ENCODE measurements at places on chromosomes 11 and 22.

GRCh38 chr22:33806191-33806590, 114.1 kb downstream of the LARGE1 start:
- no peak for DNase-seq

GRCh38 chr11:120522021-120522420, 10.5 kb downstream of the GRIK4 start:
- DNase-seq: no peak

GRCh38 chr11:128174465-128175291, 412.7 kb downstream of the ETS1 start:
- DNase-seq: no peak

GRCh38 chr22:35894464-35894878, 134.2 kb downstream of the RBFOX2 start:
- DNase-seq: no peak

DNA sequence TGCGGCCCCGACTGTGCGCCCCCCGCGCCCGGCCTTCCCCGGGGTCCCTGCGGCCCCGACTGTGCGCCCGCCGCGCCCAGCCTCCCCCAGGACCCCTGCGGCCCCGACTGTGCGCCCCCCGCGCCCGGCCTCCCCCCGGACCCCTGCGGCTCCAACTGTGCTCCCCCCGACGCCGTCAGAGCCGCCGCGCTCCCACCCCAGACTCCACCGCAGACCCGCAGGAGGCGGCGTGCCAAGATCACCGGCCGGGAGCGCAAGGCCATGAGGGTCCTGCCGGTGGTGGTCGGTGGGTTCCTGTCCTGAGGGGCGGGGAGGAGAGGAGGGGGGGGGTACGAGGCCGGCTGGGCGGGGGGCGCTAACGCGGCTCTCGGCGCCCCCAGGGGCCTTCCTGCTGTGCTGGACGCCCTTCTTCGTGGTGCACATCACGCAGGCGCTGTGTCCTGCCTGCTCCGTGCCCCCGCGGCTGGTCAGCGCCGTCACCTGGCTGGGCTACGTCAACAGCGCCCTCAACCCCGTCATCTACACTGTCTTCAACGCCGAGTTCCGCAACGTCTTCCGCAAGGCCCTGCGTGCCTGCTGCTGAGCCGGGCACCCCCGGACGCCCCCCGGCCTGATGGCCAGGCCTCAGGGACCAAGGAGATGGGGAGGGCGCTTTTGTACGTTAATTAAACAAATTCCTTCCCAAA, 3.1 kb downstream of the DRD4 start:
- no peak for DNase-seq

DNA sequence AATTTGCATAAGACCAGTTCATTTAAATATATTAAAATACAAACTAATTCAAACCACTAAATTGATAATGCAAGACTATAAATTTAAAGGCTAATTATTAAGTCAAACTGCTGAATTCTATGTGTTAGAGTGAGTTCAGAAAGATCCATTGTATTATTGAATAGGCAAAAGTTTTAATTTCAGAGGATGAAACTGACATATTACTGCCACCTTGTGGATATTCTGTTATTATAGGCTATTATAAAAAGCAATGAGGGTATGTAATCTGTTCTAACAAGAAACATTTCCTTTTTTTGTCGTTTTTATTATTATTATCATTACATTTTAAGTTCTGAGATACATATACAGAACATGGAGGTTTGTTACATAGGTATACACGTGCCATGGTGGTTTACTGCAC, 20.9 kb upstream of the NAALAD2 start:
- DNase-seq: no peak

DNA sequence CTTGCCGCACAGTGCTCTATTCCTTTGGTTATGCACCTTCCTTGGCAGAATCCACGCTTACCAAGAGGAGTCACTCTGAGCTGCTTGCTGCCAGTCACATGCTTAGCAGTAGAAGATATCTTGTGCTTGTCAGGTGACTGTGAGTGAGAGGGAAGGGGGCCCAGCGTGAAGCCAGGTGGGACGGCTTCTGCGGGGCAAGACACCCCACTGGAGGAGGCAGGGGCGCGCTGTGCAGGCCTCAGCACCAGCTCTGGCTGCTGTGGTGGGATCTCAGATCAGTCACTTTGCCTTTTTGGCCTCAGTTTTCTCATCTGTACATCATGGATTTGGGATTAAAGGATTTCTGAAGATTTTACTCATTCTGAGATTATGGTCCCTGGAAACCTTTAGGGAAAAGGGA, 63.9 kb upstream of the B3GAT1 start:
- no peak for DNase-seq

DNA sequence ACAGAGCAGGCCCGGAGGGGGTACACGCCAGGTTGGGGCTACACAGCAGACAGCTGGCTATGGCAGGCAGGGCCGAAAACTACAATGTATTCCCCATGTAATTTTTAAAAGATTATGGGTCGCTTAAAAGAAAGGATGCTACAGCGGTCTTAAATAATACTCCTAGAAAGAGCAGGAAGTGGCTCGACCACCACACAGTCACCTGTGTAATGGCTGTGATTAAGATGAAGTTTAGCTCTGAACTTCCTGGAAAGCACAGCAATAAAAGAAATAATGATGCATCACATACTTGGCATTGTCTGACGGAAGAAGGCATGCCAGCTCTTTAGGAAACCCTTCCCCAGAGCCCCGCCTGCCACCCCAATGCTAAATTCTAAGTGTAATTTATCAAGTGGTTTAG, 32.6 kb downstream of the WNT11 start:
- no peak for DNase-seq

DNA sequence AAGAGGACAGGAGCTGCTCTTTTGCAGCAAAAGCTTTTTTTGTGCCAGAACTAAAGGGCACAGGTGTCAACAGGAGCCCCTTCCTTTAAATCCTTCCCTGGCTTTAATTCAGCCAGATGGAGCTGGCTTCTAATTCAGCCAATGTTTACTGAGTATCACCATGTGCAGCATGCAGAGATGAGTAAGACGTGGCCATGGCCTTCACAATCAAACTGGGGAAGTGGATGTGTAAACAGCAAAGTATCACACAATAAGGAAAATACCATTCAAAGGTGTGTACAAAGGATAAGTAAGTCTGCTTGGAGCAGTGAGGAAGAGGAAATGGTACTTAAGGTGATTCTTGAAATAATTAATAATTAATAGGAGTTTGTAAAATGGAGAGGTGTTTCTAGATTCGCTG, 243.4 kb downstream of the NXPE2 start:
- DNase-seq: no peak

- DNase-seq: no peak
Measured at GRCh38 chr11:32874132-32874531, 18.5 kb upstream of the QSER1 start.

DNA sequence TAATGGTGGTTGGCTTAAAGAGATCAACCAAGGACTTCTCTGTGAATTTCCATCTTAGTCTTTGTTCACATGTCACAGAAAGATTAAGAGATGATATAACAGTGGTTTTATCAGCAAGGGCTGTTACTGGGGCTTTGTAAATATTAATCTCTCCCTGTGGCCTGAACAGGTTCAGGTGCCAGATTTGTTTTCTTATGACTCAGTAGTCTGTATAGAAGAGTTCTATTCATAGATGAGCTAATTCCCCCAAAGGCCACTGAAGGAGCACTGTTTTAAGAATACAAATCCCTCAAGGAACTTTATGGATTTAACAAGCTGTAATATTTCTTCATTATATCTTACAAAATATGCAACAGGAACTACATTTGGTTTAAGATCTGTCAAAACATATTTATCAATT, 50.4 kb downstream of the TCP11L1 start:
- no peak for DNase-seq

GRCh38 chr11:15968461-15969130, 387.8 kb downstream of the SOX6 start:
- no peak for DNase-seq

DNA sequence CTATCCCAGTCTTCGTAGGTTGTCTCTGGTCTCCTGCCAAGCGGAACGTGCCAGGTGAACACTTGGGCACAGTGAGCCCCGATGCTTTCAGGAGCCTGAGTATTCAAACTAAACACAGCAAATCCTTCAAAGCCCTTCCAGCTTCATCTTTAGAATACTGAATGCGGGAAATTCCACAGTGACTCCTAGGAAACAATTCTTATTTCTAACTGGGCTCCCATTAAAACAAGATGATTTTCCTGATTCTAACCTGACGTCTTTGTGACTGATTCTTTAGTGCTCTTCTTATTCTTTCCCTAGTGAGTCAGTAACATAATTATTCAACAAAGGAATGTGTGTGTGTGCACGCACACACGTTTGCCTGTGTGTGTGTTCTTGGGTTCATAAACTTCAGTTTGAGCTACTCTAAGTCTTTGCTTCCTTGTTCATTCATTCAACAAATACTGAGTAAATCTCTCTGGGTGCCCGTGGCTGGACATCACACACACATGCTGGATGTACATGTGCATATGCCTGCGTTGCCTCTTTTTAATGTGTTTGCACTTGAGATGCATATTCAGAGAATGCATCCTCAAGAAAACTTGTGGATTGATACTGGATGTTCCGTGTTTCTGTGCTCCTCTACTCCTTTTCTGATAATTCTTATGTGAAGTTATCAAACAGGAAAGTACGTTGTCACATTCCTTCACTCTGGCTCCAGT, 134.5 kb downstream of the WNT7B start:
- no peak for DNase-seq

All from SIG-M5 (cell line).